ENCODE measurements at places on chromosomes 11 and 22.

GRCh38 chr11:125990244-125990643 is 44.4 kb downstream of the VSIG10L2 start:
- ATAC-seq: no peak

GRCh38 chr11:11218629-11218986 is 134.4 kb downstream of the CSNK2A3 start:
- ATAC-seq: no peak

GRCh38 chr22:21014726-21015465 is at the start of gene P2RX6:
Gene P2RX6 (plus strand): TSS chr22:21015165. CDS start chr22:21015175, 10 bp downstream.
- no peak for ATAC-seq

GRCh38 chr22:24025475-24025874 is 14.4 kb downstream of the CABIN1 start:
- ATAC-seq: no peak
